Fibroblast of villous mesenchyme (primary cell): ENCODE measurements at places on chromosomes 7 and 10.

DNA sequence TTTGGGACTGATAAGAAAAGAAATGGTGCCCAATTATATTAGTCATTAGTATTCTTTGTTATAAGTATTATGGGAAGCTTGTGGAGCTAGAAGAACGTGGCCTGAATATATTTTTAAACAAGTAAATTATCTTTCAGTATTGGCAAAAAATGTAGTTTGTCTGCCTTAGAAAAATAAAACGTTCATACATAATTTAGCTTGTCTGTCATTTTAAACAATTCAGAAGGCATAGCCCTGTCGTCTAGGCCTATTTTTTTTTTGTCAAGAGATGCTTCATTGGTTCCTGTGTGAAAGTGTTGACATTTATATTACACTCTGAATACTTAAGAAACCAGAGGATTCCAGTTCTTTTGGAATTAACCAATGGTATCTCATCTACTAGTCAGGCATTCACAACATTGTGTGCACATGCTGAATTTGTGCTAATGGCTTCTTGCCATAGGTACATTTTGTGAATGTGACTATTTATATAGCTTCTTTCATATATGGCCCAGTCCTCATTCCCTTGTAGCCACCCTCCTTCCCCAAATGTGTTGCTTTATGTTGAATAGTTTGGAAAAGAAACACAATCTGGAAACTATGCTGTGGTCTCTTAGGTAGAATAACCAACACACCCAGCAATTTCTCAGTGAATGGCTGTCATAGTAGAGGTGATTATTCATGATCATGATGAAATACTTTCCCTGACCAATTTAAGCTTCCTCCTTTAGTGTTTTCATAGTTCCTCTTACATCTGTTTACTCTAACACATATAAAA lies 435.8 kb downstream of the EXOC4 start:
- DNase-seq, result peak; percentile 73

GRCh38 chr7:21367081-21367480 lies 60.8 kb upstream of the SP4 start:
- no peak for DNase-seq

GRCh38 chr10:129628823-129629222 lies 161.8 kb downstream of the MGMT start:
- DNase-seq, result no peak

DNA sequence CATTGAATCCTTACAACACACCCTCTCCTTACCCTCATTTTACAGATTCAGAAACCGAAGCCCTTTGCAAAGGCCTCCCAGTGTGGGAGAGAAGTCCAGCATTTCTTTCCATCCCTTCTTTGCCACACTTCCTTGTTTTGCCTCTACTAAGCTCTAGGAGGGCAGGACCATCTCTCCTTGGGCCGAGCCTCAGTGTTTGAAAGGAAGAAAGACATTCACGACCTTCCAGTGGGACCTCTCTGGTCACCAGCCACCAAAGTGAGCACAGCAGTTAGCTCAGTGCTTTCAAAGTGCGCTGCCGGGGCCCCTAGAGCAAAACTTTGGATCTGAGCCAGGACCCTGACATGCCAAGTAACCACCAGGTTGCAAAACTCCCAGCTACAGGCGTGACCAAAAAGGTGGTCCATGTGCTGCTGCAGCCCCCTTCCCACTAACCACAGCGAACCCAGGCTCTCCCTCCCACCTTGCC lies 12.4 kb downstream of the CTBP2 start:
- DNase-seq, result peak; percentile 83

GRCh38 chr10:3648170-3648569 lies 136.8 kb downstream of the KLF6 start:
- no peak for DNase-seq

- no peak for DNase-seq
Observed at GRCh38 chr7:98640375-98640774, 23.3 kb downstream of the NPTX2 start.

- no peak for DNase-seq
Observed at GRCh38 chr10:68756246-68756645, 35.2 kb downstream of the CCAR1 start.

- no peak for DNase-seq
Observed at GRCh38 chr7:139965942-139966628, 96.7 kb downstream of the PARP12 start.

DNA sequence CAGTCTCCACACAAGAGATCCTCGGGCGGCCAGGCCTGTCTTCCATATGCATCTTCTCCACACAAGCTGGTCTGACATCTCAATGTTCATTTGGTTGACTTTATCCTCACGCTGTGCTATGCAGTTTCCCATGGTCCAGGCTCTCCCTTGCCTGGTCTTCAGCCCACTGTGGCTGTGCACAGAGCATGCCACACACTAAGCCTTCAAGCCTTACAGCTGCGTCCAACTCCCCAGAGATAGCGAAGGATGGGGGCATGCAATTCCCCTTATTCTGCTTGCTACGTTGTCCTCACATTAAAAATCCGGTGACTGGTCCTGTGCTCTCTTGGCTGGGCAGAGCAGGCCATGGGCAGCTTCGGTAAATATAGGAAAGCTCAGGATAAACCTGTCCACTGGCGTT lies 188.7 kb upstream of the TCERG1L start:
- DNase-seq, result no peak

DNA sequence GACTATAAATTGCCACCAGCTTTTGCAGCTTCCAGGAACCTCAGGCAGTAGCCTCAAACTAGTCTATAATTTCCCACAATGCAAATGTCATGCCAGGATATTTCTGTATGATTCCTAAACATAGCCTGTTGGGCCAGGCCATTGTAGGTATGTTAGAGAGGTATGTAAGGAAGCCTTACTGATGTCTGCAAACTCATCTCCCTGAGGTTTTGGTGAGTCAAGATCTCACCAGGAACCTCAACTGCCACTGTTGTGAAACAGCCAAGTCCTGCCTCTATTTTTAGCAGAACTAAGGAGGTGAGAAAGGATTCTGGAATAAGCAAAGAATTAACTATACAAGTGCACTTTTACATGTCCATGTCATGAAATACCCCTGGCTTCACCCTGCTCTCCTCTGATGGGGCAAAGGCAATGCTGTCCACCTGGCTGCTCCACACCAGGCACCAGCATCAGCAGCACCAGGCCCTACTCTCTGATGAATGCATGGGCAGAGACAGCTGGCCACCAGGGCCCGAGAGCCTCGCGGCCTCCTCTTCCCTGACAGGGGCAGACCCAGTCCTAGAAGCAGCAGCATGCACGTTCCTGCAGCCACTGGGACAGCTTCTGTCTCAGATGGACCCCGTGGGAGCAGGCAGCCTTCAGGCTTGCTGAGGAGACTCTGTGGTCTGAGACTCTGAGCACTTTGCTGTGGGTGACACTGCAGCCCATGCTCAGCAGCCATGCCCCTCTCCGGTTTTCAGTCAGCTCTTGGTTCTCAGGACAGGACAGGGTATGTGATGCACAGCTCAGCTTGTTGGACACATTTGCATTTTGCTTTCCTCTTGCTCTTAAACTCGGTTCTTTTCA lies 147.3 kb downstream of the ZMYND11 start:
- peak; percentile 19 for DNase-seq

GRCh38 chr7:134029743-134030142 lies 97.4 kb upstream of the LRGUK start:
- no peak for DNase-seq
